GF-D8 (cell line): ENCODE measurements at places on chromosomes 4 and X.
A peak's percentile ranks its signal among the peaks of the same experiment; 100 is the strongest.

DNA sequence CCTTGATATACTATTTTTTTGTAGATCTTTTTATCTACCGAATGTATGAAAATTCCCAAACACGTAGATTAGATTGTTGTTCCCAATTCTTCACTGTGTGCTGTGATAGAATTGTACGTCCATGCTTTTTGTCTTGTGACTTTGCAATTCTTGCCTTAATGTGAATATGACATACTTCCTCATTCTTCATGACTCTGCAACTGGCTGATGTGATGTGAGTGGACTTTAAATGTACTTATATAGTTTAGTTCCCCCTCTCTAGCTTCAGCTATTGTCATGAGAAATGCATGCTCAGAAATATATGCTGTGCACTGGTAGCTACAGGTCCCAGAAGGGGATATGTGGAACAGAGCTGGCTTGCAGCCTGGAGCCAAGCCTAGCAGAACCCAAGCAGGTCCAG lies 89.4 kb downstream of the FTHL17 start:
- DNase-seq: no peak

DNA sequence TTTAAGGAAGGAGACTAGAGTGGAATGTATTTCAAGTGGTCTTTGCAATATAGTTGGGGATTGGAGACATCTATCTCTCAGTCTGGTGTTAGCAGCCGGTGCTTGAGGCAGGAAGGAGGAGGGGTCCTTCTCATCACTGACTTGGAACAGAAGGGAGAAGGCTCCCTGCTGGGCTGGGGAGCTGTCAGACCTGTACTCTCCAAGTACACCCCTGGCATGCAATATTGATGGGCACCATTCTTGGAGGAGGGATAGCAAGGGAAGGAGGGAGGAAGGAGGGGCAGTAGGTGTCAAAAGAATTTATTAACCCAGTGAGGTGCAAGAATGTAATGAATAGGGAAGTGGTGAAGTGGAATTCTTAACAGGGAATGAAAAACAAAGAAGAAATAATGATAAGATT lies 338.8 kb downstream of the UNC5C start:
- no peak for DNase-seq

- DNase-seq: no peak
These were observed 18.9 kb upstream of the AASDH start for GRCh38 chr4:56406151-56406550.

DNA sequence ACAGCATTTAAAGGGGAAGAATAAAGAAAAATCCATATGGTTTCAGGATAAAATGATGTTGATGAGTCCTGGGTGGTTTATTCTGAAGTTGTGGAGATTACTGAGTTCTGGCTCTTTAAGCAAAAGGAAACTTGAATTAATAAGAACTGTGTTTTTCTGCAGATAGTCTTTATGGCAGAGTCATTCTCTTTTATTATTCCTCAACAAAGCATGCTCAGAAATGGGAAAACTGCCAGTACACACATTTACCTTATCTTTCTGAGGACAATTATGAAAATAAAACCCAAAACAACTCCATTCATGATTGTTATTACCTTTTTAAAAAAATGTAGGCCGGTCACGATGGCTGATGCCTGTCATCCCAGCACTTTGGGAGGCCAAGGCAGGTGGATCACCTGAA lies 58.5 kb downstream of the ADD1 start:
- no peak for DNase-seq

GRCh38 chr4:165331823-165332222 lies 4.4 kb downstream of the MSMO1 start:
- no peak for DNase-seq

- no peak for DNase-seq
These were observed 4.2 kb downstream of the SLC49A3 start for GRCh38 chr4:684623-685327.

- no peak for DNase-seq
These were observed 100.2 kb downstream of the FBXO8 start for GRCh38 chr4:174183259-174183658.

DNA sequence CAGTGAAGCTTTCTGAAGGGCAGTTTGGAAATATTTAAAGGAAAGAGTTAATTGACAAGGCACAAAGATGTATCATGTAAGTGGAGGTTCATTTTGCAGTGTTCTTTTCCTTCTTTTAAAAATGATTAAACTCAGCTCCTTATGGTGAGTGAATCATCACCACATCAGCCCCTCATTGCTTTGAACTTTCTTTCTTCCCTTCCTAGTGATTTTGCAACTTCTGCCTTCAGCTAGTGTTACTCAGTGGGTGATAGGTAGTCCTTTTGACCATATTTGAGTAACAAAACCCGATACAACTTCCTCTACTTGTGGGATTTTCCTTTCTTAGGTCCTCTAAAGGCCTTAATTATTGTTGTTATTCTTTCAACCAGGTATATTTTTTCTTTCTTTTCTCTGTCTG lies 8.2 kb downstream of the ZCCHC4 start:
- DNase-seq: peak; percentile 63

GRCh38 chr4:176607807-176608206 lies 184.9 kb downstream of the VEGFC start:
- DNase-seq: no peak

GRCh38 chrX:133005042-133005441 lies 46.6 kb upstream of the HS6ST2 start:
- DNase-seq: no peak

GRCh38 chr4:76729980-76730379 lies 168.0 kb downstream of the SOWAHB start:
- DNase-seq: no peak

GRCh38 chr4:103197765-103198110 lies 405 bp downstream of the CENPE start:
- DNase-seq: no peak

DNA sequence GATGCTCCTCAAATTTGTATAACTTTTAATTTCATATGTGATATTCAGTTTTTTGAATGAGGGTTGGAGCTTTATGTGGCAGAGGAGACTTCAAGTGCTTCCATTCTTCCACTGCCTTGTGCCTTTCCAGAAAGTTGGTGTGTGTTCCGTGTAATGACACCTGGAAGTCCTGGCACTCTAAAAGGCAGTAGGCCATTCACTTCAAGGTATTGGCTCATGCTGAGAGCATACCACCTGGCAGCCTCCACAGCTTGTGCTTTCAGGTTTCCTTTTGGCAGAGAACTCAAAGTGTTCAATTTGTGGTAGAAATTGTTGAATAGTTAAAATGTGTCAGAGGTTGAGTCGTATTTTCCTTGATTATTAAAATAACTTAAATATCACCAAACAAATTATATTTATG lies 49.6 kb downstream of the GRIA2 start:
- DNase-seq: no peak

- DNase-seq: no peak
These were observed 12.1 kb upstream of the PDLIM5 start for GRCh38 chr4:94439606-94440005.

- no peak for DNase-seq
These were observed 417.4 kb downstream of the SPOCK3 start for GRCh38 chr4:166816890-166817289.

DNA sequence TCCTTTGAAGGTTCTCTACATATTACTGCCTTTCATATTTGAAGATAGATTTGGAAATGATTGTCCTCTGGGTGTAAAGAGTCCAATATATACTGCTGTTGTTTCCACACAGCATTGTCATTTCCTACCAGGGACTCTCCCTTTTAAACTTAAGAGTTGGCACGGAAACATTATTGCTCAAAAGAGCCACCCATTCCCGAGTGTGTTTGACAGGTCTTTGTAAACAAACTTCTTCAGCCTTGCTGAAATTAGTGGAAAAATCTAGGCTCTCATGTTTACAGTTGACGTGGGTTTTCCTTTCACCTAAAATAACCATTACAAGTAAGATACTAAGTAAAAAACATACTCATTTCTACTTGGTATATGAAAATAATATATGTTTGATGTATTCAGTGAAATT lies 111.4 kb upstream of the LIMCH1 start:
- DNase-seq: no peak

- DNase-seq: no peak
These were observed 99.2 kb downstream of the MGST2 start for GRCh38 chr4:139764686-139765310.
